ENCODE measurements at places on chromosomes 1 and 21.

DNA sequence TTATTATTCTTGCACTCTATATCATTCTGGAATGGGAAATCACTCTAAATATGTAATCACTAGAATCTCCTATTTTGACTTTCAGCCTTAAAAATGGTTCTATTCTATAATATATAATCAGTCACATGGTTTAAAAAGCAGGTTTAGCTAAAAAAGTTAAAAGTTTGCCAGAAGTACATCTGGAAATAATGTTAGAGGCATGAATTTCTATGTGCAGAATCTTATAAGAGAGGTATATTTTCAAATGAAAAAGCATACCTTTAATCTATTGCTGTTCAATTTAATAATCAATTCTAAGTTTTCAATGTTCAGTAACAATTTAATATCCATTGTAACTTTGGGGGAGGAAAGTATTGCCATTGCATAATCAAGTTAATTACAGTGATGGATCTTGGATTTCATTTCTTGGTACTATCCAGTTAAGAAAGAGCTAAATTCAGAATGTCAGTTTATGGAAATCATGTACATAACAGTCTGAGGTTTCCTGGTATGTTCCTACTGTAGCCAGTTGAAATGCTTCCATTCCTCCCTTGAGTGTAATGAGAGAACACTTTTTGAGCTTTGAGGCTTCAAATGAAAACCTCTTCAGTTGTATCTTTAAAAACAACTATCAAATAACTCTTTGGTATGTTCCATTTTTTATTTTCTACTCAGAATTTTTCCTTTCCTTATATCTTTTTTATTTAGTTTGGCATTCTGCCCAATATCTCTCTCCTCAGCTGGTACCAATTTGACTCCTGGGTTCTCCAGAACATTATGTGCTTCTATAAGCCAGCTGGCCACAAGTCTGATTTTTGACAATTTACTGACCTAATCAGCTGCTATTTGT lies 175.7 kb upstream of the COL11A1 start:
- DNase-seq = no peak

- DNase-seq = peak; percentile 4
These were observed 42.3 kb downstream of the LACTBL1 start for GRCh38 chr1:22930240-22930912.

GRCh38 chr1:94672934-94673333 lies 131.4 kb upstream of the F3 start:
- DNase-seq = no peak

- DNase-seq = no peak
These were observed 49.3 kb upstream of the RABGAP1L start for GRCh38 chr1:174110053-174110452.

DNA sequence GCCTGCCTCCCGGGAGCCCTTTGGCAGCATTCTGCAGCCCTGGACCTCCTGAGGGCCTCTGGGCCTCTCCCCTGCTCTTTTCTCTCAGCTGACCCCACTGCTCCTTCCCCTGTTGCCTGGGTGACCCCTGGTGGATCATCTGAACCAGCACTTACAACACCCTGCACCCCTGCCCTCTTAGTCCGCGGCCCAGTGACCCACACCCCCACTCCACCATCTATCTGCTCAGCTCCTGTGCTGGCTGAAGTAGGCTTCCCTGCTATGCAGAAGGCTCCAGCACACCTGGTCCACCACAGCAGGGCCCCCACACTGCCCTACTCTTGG lies 74.0 kb downstream of the DMRTA2 start:
- DNase-seq = no peak

- peak; percentile 11 for DNase-seq
These were observed 42.8 kb upstream of the JAK1 start for GRCh38 chr1:65009176-65009575.

DNA sequence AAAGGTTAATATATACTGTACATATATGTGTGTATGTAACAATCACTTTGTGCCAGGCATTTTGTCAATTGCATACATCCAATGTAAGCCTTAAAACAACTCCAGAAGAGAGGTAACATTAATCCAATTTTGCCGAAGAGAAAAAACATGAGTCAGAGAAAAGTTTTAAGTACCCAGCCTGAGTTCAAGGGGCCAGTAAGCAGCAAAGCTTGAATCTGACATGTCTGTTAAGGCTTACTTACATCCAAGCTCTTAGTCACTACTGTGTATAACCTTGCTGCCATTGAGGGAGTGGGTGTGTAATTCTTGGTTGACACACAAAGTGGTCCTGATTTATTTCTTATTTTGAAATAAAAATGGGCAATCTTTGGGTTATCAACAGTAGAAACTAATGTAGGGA lies 360.4 kb upstream of the LYPLAL1 start:
- DNase-seq = no peak

DNA sequence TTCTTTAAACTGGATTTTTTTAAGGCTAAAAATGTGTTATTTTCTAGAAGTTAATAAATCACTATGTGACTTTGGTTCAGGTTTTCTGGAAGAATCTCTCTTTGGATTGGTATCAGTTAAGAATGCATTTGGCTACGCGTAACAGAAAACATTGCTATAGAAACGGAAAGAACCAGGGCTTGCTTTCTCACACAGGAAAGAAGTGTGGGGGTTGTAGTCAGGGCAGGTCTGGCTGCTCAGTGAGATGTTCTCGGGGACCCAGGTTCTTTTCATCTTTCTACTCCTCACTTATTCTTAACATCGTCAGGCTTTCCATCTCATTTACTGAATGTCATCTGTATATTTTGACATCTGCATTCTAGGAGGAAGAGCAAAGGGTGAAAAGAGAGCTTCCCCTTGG lies 191.4 kb downstream of the ZBTB18 start:
- DNase-seq = no peak

DNA sequence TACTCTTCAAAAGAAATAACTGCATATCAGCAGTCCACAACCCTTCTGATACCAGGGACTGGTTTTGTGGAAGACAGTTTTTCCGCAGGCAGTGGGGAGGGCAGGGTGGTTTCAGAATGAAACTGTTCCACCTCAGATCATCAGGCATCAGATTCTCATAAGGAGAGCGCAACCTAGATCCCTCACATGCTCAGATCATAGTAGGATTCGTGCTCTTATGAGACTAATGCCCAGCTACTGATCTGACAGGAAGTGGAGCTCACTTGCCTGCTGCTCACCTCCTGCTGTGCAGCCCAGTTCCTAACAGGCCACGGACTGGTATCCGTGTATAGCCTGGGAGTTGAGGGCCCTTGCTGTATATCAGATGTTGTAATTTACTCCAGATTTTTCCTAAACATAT lies 11.5 kb downstream of the RO60 start:
- DNase-seq = no peak

GRCh38 chr1:179303200-179303785 lies 9.7 kb downstream of the SOAT1 start:
- DNase-seq = no peak

DNA sequence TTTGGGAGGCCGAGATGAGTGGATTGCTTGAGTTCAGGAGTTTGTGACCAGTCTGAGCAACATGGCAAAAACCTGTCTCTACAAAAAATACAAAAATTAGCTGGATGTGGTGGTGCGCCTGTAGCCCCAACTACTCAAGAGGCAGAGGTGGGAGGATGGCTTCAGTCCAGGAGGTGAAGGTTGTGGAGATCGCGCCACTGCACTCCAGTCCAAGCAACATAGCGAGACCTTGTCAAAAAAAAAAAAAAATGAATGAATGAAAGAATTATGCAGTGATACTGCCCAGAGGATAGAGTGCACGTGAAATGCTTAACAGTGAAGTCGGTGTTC lies 429 bp upstream of the DPH2 start:
- DNase-seq = no peak

DNA sequence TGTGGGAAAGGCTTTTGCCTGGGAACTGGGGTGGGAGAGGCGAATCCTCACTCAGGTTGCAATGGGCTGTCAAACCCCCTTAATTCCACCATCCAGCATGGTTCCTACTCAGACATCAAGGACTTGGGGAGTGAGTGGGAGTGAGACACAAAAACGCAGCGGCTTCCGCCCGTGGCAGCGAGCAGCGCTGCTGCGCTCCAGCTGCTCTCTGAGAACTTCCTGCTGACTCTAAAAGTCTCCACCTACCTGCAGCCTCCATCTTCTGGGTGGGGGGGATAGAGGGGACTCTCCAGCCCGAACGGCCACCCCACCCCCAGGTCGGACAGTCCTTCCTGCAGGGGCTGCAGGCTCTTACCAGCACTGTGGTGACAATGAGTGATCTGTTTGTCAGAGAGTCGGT lies 184.4 kb downstream of the GRIK3 start:
- no peak for DNase-seq

DNA sequence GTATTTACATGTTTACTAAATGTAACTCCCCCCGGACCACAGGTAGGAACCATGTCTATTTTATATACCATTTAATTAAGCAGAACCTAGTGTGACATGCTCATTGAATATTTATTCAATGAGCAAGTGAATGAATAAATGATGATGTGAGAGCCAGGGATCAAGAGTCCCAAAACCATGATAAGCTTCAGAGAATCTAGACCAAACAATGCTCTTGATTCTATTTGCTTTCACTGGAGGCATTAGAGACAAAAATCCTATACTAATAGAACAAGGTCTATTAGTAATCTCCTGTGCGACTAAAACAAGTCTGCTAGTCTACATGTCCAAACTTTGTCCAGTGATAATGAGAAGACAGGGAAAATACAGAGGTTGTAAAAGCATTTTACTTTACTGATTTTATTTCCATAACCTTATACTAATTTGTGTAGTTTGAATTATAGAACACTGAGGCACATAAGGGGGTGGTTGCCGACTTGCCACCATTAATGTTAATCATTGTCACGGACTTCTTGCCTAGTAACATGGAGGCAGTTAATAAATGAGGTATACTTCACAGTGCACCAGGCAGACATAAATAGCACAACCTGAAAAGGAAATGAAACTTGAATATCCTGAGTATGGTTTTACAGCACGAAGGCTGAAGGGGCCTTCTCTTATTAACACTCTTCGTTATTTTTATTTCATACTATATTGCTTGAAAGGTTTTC lies 69.8 kb downstream of the TBX15 start:
- no peak for DNase-seq

DNA sequence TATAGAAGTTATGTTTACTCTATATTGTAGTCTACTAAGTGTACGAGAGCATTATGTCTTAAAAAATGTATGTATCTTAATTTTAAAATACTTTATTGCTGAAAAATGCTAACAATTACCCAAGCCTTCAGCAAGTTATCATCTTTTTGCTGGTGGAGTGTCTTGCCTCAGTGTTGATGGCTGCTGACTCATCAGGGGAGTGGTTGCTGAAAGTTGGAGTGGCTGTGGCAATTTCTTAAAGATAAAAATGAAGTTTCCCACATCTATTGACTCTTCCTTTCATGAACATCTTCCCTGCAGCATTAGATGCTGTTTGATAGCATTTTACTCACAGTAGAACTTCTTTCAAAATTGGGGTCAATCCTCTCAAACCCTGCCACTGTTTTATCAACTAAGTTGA lies 95.8 kb downstream of the CDC7 start:
- DNase-seq = peak; percentile 4

DNA sequence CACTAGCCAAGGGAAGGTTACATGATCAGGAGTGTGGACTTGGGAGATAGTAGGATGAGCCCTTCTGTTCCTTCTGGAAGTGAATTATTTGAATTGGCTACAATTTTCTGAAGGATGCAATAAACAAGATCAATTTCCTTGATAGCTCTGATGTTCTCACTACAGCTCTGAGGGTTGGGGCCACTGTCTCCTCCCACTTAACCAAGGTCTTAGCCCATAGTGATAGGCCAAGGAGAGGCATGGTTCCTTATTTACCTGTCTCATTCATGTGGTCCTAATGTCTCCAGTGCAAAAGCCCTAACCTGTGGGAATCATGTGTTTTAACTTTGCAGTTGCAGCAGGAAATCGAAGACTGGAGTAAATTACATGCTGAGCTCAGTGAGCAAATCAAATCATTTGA lies 34.8 kb downstream of the MIA3 start:
- DNase-seq = no peak

DNA sequence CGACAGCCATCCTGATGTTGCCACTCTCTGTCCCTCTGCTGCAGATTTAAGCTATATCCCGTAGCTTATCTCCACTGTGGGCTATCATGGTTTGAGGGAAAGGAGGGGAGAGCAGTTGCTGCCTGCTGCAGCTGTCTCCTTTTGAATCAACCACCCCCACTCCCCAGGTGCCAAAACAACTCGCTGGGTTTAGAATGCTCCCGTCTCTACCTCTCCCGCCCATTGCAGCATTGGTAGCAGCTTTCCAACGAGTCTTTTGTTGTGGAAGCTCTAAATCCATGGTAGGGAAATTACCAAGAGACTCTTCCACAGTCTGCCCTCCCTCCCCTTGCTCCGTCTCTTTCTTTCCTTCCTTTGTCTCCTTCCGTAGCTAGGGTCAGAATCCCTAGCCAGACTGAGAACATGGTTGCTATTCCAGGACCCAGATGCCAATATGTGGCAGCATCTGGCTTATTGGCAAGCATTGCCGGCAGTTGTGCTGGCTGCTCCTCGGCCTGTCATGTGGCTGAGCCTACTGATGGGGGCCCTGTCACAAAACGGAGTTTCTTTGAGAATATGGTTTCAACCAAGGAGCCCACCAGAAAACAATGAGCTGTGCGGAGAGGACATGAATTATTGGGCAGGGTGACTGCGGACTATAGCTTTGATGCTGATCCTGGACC lies 230.7 kb downstream of the RPS6KC1 start:
- DNase-seq = no peak

GRCh38 chr1:233620065-233620464 lies 6.2 kb downstream of the KCNK1 start:
- DNase-seq = no peak

- DNase-seq = peak; percentile 12
These were observed 13.4 kb upstream of the PIAS3 start for GRCh38 chr1:145871994-145872924.

GRCh38 chr1:175902281-175902680 lies 158.9 kb upstream of the TNR start:
- no peak for DNase-seq

GRCh38 chr1:100581096-100581705 lies 43.3 kb downstream of the GPR88 start:
- DNase-seq = no peak

DNA sequence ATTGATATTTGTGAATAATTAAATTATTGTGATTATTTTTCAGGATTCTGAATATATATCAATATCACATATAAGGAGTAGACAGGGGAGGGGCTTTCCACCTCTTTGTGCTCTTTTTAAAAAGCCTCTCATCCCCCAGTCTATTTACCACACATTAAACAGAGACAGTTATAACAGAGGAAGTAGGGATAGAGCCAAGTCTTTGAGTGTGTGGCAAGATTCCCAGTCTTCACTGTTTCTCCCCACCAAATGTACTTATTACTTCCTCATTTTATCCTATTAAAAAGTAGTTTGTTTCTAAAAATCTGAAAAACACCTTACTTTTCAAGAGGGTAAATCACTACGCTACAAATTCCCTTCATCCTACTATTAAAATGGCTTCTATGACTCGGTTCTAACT lies 46.7 kb downstream of the EPS15 start:
- DNase-seq = no peak

- no peak for DNase-seq
These were observed 616 bp upstream of the LAX1 start for GRCh38 chr1:203764105-203765028.
